ENCODE measurements at places on chromosomes 2 and 18. TPM values are rescaled to one million over a fixed set of nuclear protein-coding genes. Genes with fewer than 3 reads are reported as not detected.

- no peak for DNase-seq
These were observed 41.8 kb downstream of the CYRIA start for GRCh38 chr2:16623564-16624435.

Gene LRRC30
- total RNA-seq, result not detected

DNA sequence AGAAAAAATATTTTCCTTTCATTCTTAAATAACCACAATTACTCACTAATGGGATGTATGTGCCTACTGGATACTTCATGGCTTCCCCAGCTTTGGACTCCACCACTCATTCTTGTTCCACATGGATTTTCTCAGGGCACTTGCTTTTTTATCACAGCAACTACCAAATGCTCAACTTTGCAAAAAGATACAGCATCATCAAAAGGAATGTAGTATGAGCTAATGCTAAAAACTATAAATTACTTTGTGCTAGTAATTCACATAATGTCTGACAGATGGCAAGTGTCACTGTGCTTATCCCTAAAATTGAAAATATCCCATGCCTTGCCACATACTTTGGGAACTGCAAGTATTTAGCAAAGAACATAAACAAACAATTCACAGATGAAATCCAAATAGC, 130.4 kb upstream of the ZFP36L2 start:
- no peak for DNase-seq

Gene HS6ST1
- 25.6 TPM for total RNA-seq

GRCh38 chr18:49668574-49669275, 106.9 kb downstream of the LIPG start:
- DNase-seq, result no peak

GRCh38 chr2:105789745-105790460, 45.2 kb downstream of the NCK2 start:
- DNase-seq, result no peak
